Tibial nerve (tissue), 4 donors: ENCODE measurements at places on chromosomes 1 and 21.

- H3K36me3 ChIP-seq = no peaks in the 10 kb centered on the region
- no peak overlapping the region for H3K4me3 ChIP-seq
- H3K27me3 ChIP-seq = no peaks in the 10 kb centered on the region
- no peaks in the 10 kb centered on the region for H3K4me1 ChIP-seq
Measured at GRCh38 chr1:67917006-67917405, 83.7 kb upstream of the GNG12 start.

- no peaks in the 10 kb centered on the region for H3K36me3 ChIP-seq
- no peaks in the 10 kb centered on the region for H3K4me1 ChIP-seq
- H3K4me3 ChIP-seq = no peak overlapping the region
- H3K27ac ChIP-seq = no peak overlapping the region
Measured at GRCh38 chr21:37873655-37874054, 42.6 kb downstream of the KCNJ6 start.

DNA sequence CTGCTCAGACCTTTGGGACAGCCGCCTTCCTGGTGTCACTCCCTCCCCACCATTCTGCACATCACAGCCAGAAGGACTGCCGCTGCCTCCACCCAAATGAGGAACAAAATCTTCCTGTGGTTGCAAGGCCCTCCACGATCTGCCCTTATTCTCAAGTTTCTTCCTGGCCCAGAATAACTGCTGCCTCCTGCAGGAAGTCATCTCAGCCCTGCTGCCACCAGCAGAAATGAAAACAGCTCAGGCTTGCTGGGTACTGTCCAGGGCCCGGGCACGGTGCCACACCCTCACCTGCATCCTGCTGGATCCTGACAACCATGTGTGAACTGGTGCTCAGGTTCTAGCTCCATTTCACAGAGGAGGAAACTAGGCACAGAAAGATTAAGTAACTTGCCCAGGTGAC lies 2.8 kb downstream of the CLDN19 start:
- peaks cover 53% of the 10 kb centered on the region for H3K4me1 ChIP-seq
- no peak for DNase-seq
- H3K27ac ChIP-seq = peak overlapping the region; percentile 74
- H3K27me3 ChIP-seq = no peaks in the 10 kb centered on the region
- no peak overlapping the region for H3K4me3 ChIP-seq

DNA sequence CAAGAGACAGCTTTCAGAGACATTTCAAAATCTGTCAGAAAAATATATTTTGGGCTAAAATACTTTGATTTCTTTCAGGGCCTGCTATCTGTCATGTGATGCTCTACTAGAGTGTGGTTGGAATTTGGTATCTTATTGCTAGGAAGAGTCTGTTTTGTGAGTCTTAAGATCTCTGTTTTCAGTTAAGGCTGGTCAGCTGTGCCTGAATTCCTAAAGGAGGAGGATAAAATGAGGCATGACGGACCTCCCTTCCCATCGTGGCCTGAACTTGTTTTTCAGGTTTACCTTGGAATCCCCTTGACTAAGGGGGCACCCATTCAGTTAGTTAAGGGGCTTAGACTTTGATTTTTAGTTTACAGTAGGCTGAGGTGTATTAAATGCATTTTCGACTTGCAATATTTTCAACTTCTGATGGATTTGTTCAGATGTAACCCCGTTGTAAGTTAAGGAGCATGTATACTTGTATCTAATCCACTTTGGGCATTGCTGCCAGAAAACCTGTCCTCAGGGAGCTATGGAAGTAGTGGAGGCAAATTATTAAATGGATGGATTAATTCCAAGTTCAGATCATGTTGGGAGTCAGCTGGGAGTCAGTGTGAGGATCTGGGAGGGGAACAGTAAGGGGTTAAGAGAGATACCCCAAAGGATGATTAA lies 18.3 kb downstream of the CAPN2 start:
- no peak for DNase-seq
- no peaks in the 10 kb centered on the region for H3K27me3 ChIP-seq
- H3K4me3 ChIP-seq = no peak overlapping the region
- H3K36me3 ChIP-seq = no peaks in the 10 kb centered on the region
- peak overlapping the region; percentile 84 for H3K27ac ChIP-seq
- peaks cover 68% of the 10 kb centered on the region for H3K4me1 ChIP-seq

DNA sequence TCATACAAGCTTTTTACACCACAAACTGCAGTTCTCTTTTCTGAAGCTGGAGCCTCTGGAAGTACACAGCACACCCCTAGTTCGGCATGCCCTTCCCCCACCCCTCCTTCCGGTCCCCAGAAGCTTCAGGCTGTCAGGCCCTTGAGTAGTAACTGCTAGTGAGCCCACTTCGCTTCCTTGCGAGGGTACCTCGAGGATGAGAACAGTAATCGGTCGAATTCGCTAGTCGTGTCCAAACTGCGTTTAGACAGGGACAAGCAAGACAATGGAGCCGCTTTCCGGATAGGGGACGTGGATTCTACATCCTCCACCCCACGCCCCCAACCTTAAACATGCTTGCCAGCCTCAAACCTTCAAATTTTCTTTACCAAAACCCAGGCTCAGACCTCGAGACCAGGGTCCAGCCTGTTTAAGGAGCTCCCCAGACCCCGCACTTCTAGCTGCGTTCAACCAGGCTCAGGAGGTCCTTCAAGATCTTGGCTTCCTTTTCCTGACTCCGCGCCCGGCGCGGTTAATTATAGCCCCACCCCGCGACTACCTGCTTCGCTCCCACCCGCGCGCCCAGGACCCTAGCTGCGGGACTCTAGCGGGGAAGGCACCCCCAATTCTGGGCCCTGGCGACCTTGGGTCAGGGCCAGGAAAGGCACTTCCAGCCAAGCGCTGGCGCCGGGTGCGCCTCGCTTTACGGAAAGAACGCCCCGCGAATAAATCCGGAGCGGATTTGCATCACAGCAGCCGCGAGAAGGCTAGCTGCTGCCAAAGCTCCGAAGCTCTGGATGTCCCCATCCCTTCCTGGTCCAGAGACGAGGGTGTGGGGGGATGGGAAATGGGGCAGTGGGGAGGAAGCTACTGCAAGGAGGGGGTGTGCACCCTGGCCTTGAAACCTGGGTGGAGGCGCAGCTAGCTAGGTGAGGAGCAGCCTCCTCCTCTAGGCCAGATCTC lies 8.1 kb upstream of the TSPAN1 start:
- DNase-seq = no peak
- H3K36me3 ChIP-seq = no peaks in the 10 kb centered on the region
- H3K27ac ChIP-seq = no peak overlapping the region

DNA sequence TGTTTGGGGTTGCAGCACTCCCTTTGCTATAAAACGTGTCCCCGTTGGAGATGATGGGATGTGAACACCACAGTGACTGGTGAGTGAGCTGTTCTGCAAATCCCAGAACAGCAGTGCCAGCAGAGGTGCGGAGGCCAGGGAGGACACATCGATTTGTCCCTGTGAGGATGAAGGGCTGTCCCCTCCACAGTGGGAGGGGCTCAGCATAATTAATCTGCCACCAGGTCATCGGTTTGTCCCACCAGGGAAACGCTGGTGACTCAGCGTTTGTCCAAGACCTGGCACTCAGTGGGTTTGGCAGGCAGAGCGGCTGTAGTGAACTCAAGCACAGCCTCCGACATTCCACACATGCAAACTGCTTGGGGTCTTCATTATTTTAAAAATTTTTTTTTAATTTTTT lies 22.8 kb upstream of the PDE9A start:
- H3K36me3 ChIP-seq = no peaks in the 10 kb centered on the region
- no peaks in the 10 kb centered on the region for H3K27me3 ChIP-seq
- H3K27ac ChIP-seq = no peak overlapping the region
- no peak overlapping the region for H3K4me3 ChIP-seq

DNA sequence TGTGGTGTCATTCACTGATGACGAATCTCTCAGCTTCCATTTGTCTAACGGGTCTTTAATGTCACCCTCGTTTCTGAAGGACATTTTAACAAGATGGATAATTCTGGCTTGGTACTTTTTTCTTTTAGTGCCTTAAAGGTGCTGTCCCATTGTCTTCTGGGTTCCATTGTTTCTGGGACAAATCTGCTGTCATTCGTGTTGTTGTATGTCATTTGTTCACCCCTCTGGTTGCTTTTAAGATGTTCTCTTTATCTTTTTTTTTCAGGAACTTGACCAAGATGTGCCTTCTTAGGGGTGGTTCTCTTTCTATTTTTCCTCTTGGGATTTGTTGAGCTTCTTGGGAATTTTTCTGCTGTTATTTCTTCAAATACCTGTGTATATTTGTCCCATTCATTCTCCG lies 14.0 kb upstream of the MMEL1 start:
- H3K4me1 ChIP-seq = peaks cover 6% of the 10 kb centered on the region
- H3K27me3 ChIP-seq = no peaks in the 10 kb centered on the region
- H3K4me3 ChIP-seq = no peak overlapping the region
- no peak for DNase-seq
- H3K27ac ChIP-seq = no peak overlapping the region
- no peaks in the 10 kb centered on the region for H3K36me3 ChIP-seq

DNA sequence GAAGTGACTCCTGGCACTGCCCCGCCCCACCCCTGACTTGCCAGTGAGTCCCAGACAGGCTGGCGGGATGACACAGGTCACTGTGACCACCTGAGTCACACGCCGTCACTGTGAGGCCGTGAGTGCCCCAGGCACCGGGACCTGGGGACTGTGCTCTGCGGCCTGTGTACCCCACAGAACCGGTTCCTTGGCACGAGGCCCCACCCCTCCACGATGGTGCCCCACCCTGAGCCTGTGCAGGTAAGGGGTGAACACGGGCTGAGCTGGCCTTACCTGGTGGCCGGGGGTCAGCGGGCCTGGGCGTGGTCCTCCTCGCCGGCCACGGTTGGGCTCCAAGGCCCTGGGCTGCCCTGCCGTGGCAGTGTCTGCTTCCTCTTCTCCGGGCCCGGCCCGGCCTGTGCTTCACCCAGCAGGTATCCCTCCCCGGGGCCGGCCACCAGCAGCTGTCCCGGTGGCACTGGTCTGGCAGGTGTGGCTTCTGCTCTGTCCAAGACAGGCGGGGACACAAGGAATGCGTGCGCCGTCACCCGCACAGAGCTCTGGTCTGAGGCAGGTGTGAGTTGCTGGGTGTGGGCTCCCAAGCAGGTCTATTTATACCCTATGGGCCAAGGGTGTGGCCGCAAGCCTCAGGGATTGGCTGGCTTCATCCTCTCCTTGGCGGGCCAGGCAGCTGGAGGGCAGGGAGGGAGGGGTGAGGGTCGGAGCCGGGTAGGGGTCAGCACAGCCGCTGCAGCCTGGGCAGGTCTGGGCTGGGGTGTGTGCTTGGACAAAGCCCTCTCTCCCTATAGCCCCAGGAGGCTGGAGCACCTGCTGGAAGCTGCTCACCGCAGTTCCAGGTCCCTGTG lies at the start of gene RNF223:
TSS of gene RNF223 (minus strand) at position 564 of the 845 bp plus-strand sequence. CDS start 1,740 bp downstream, outside the sequence.
- no peaks in the 10 kb centered on the region for H3K36me3 ChIP-seq
- H3K4me3 ChIP-seq = no peak within 1 kb of the TSS
- peaks cover 68% of the 10 kb centered on the region for H3K27me3 ChIP-seq
- H3K27ac ChIP-seq = no peak within 1 kb of the TSS

GRCh38 chr1:230175163-230175747 lies 108.2 kb downstream of the GALNT2 start:
- H3K27me3 ChIP-seq = no peaks in the 10 kb centered on the region
- H3K4me1 ChIP-seq = peaks cover 20% of the 10 kb centered on the region
- peaks cover 15% of the 10 kb centered on the region for H3K36me3 ChIP-seq
- H3K4me3 ChIP-seq = no peak overlapping the region
- no peak for DNase-seq
- no peak overlapping the region for H3K27ac ChIP-seq

DNA sequence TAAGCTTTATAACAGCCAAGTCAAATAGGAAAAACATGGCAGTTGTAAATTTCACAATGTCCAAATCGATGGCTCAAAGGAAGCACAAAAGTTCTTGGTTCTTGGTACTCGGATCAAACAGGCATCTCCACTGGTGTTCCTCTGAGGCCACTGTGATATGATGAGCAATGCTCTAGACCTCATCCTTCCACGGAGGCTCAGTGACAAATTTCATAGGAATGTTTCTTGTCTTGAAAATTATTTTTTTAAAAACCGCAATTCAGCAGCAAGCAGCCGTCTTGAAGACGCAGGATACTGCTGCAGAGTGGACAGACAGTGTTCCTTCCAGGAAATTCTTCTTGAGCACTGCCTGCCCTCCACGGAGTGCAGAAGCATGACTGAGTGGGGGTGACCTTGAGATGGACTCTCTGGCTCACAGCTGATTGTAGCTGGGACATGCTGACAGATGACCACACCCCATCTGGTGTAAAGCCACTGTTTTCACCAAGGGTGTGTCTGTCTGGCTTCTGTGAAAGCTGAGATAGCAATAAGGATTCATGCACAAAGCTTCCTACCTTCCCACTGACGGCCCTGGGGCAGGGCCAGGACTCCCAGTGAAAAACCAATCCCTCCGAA lies 61.9 kb downstream of the TIAM1 start:
- H3K4me1 ChIP-seq = no peaks in the 10 kb centered on the region
- DNase-seq = peak; percentile 10
- H3K4me3 ChIP-seq = no peak overlapping the region
- H3K27ac ChIP-seq = no peak overlapping the region
- H3K36me3 ChIP-seq = no peaks in the 10 kb centered on the region
- H3K27me3 ChIP-seq = no peaks in the 10 kb centered on the region

DNA sequence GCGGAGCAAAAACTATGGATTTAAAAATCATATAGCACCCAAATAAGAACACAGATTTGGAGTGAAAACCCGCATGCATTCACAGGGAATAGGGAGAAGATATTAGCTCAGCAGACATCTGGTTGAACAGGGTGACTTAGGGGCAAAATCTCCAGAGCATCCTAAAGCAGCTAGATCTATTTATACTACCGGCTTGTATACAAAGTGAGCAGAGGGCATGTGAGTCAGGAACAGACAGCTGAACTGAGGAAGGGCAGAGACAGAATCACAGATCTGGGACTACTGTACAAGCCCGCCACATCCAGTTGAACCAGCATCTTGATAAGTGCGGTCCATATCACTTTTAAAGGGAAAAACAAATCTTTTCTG lies 35.2 kb upstream of the EXOSC10 start:
- peak overlapping the region; percentile 90 for H3K27ac ChIP-seq
- no peak overlapping the region for H3K4me3 ChIP-seq
- H3K27me3 ChIP-seq = no peaks in the 10 kb centered on the region
- peaks cover 43% of the 10 kb centered on the region for H3K4me1 ChIP-seq
- no peaks in the 10 kb centered on the region for H3K36me3 ChIP-seq

DNA sequence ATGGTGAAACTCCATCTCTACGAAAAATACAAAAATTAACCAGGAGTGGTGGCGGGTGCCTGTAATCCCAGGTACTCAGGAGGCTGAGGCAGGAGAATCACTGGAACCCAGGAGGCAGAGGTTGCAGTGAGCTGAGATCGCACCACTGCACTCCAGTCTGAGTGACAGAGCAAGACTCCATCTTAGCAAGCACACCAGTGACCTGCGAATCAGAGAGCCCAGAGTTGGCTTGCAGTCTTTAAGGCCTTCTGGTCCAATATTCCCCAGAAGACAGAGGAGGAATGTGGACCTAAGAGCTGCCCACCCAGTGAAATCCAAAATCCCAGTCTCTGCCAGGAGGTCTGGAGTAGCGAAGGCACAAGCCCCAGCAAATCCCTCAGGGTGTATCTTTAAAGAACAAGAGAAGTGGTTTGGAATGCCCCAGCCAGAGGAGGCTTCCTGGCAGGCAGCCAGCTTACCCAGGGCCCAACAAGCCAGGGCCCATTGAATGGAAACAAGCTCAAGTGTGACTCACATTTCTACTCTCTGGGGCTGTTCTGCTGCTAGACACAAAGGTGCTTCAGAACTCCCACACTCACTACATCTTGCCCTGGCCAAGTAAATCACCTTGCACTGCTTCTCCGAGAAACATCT lies 23.9 kb downstream of the GPR161 start:
- no peaks in the 10 kb centered on the region for H3K27me3 ChIP-seq
- H3K36me3 ChIP-seq = peaks cover 40% of the 10 kb centered on the region
- no peaks in the 10 kb centered on the region for H3K4me1 ChIP-seq
- no peak overlapping the region for H3K27ac ChIP-seq
- no peak for DNase-seq
- H3K4me3 ChIP-seq = no peak overlapping the region
